NCI-H69 (cell line): ENCODE measurements at places on chromosomes 11 and 22.

GRCh38 chr11:66880496-66881450, 23.9 kb downstream of the LRFN4 start:
- DNase-seq, result peak; percentile 97

DNA sequence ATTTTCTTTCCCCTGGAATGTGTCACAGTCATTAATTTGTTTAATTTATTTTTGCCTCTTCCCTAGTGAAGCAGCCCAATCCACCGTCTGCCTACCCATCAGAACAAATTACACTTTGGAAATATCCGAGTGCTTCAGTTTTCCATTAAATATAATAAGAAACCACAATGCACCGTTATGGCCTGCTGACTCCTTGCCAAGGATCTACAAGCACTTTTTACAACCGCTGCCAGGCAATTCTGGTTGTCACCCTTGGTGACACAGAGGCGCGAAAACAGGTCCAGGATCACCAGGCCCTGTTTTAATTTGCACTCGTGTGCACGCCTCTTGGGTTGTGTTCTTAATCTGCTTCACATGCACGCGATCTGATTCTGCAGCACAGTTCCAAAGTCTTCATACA, 43.9 kb downstream of the KIRREL3 start:
- DNase-seq, result no peak

DNA sequence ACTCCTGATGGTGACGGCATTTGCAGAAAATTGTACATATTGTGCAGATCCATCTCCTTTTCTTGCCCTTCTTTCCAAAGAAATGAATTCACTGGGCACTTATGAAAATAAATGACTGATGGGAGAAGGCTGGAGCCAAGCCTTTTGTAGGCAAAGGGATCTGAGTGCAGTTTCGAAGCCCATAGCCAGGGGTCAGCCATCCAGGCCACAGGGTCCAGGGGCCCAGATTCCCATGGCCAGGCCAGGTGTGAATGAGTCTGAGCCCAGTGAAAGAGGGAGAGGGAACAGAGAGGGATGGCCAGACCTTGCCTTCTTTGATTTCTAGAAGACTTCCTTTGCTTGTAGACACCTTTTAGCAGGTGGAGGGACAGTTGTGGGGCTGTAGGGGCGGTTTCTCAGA, 209.1 kb downstream of the KIRREL3 start:
- no peak for DNase-seq

GRCh38 chr11:29217901-29218300, 798.9 kb downstream of the KCNA4 start:
- no peak for DNase-seq

- no peak for DNase-seq
Measured at GRCh38 chr22:46280063-46280817, 12.4 kb downstream of the TTC38 start.

GRCh38 chr11:4191031-4191571, 96.5 kb downstream of the RRM1 start:
- DNase-seq, result no peak

DNA sequence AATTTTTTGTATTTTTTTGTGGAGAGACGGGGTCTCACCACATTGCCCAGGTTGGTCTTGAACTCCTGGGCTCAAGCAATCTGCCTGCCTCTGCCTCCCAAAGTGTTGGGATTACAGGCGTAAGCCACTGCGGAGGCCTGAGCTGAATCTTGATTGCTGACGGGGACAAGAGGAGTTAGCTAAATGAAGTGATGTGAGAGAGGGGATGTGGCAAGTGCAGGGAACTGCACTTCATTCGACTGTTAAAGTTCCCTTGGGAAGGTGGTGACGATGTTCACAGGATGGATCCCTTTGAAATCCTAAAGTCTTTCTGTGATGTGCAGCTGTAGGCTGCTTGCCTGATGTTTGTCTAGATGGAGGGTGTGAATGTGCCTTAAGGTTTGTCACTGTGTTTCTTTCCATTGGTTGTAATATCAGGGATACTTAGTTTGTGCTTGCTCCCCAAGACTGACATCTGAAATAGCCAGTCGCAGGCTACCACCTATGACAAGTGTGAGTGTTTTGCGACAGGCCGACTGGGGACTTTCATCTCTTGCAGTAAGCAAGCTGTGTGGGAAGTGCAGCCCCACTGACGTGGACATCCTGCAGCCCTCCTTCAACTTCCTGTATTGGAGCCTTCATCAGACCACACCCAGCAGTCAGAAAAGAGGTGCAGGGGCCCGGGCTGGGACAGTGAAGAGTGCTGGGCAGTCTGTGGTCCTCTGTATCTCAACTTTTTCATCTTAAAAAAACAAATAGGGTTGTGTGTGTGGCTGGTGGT, 19.6 kb upstream of the CCDC134 start:
- DNase-seq, result no peak

DNA sequence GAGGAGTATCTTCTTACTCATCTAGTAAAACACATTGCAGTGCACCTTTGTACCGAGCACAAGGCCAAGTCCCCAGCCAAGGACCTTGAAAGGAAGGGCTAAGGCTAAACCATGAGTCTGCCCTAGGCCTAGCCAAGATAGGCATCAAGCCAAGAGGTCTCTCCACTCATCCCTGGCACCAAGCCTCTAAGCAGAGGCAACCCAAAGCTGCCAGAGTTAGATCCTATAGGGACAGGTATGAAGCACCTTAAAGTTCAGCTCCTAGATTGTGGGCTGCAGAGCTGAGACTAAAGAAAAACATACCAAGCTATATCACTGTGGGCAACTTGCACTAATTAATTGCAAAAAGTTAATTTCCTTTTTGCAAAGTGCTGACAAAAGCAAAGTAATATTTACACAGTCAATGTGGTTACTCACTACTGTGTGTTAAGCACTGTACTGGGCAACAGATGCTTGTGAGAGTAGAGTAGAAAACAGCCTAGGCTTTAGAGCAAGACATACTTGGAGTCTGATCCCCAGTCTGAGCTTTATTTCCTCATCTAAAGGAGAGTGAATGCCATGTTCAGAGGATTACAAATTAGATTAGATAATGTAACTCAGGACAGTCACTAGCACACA, 7.2 kb downstream of the COA4 start:
- DNase-seq, result no peak

- DNase-seq, result no peak
Measured at GRCh38 chr11:64536396-64536941, 54.6 kb upstream of the SLC22A12 start.

DNA sequence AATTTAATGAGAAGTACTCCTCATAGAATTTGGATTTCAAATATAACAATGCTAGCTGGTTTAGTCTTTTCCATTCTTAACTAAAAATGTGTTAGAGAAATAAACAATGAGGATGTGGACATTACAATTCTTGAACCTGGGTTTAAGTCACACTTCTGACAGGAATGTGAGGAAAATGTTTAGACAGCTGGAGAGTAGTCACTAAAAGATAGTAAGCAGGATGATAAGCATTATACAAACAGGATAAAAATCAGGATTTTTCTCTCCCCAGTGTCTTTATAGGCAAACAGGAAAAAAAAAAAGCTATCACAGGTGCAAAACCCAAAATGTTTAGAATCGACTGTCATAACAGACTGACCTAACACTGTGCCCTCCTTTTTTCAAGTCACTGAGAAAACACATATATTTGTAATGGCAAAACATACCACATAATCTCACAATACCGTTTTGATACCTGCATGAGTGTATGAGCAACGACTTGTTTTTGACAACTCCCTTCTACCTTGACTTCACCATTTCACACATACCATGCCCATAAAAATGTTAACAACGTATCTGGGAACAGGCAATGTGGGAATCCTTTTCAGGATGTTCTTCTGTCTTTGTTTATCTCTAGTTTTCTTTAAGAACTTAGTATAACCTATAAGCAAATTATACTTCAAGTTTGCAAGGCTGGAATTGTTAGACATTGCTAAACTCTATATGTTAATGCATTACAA, 242.0 kb downstream of the SBF2 start:
- DNase-seq, result no peak

GRCh38 chr22:29867260-29867659, 15.7 kb upstream of the MTMR3 start:
- no peak for DNase-seq

- peak; percentile 68 for DNase-seq
Measured at GRCh38 chr11:109423466-109424190, 1.6 kb downstream of the C11orf87 start.

GRCh38 chr11:115760461-115761320, 256.5 kb upstream of the CADM1 start:
- peak; percentile 72 for DNase-seq

- DNase-seq, result no peak
Measured at GRCh38 chr11:66904981-66905521, 48.2 kb downstream of the LRFN4 start.

- no peak for DNase-seq
Measured at GRCh38 chr22:32804531-32805360, 3.2 kb downstream of the TIMP3 start.

DNA sequence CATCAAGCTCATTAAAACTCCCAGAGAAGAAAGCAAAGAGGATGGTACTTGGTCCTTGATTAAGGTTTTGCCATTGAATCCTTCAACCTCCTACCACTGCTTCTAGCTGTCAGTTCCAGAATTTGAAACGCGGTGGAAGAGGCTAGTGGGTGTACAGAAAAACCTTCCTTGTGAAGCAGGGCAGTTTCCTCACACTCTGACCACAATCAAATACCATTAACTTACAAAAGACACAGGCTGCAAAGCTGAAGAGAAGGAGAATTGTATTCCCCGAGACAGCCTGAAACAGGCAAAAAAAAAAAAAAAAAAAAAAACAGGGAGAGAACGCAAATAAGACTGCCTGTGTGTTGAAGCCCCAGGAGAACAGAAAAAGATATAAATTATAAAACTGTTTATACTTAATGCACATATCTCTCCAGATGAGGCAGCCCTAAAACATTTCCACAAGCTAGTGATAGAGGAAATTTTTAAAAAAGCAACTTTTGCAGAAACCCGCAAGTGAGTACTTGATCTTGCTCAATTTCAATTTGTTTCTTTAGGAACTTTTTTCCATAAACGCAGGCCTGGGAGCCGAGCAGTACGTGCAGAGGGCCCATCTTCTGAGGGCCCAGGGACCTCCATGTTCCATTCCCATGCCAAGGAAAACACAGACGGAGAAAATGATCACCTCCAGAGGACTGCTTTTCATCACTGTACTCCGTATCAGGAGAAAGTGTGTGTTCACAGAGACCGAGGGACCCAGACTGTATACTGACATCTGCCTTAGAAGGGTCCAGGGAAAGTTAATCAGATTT, 218.7 kb upstream of the BLID start:
- DNase-seq, result no peak

GRCh38 chr22:37388538-37388937, 38.7 kb downstream of the ELFN2 start:
- no peak for DNase-seq

GRCh38 chr22:38569181-38569971, 607 bp downstream of the DMC1 start:
- DNase-seq, result peak; percentile 59

DNA sequence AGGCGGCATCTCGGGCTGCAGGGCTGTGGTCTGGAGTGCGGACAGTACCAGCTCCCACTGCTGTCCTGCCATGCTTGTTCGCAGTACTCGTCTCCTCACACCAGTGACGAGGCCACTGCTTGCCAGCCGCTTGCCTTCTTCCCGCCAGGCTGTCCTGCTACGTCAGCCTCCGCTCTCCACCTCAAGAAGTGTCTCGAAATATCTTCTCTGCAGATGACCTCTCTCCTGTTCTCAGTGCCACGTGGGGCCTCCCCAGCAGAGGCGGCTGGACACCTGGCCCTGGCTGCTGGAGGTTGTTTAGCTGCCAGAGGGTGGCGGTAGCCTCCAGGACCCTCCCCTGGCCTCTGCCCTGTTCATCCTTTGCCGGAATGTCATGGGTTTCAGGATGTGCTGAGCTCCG, 3.1 kb upstream of the CCDC188 start:
- no peak for DNase-seq

GRCh38 chr11:10653261-10653660, 40.3 kb downstream of the IRAG1 start:
- no peak for DNase-seq

GRCh38 chr11:66981976-66982578, 7.0 kb downstream of the C11orf86 start:
- DNase-seq, result peak; percentile 98

GRCh38 chr11:110112457-110112856, 19.3 kb downstream of the ZC3H12C start:
- no peak for DNase-seq

DNA sequence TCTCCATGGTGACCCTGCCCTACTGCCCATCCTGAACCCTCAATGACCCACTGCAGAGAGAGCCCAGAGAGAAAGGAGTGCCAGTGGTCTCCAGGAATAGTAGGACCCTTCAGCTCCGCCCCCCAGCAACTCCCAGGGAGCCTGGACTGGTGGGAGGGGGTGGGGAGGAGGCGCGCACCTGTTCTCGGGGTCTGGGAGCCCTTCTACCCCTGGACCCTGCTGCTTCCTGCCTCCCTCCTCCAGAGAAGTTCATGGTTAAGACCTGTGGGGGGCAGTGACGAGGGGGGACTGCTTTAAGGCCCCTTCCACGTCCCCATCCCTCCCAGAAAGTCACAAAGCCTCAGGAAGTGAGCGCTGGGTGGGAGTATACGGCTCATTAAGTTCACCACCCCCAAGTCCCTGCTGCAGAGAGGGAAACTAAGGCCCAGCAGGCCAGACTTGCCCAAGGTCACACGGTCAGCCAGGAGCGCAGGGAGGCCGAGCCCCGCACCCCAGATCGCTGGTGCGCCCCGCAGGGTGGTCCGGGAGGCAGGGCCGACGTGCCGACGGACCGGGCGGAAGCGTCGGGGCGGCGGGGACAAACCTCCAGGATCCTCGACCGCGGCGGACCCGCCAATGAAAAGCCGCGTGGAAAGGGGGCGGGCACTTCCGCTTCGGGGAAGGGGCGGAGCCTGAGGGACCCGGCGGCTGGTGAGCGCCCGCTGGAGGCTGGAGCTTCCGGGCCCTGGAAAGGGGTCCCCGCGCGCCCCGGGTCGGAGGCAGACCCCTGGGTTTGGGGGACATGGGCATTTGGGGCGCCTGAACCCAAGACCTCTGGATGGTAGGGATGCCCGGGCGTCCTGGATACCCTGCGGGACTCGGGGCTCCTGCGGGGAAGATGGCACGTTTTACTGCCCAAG, at the start of the genes NUDT22 and TRPT1:
Gene NUDT22, plus strand, starts transcription at position 667 of the 899 bp plus-strand sequence. CDS start 379 bp downstream, outside the sequence.
Gene TRPT1, minus strand, starts transcription at position 579 of the 899 bp plus-strand sequence. Its CDS starts 326 bp downstream, at position 253.
- peak; percentile 96 for DNase-seq

GRCh38 chr11:112096194-112096593, 9.5 kb downstream of the SDHD start:
- no peak for DNase-seq

DNA sequence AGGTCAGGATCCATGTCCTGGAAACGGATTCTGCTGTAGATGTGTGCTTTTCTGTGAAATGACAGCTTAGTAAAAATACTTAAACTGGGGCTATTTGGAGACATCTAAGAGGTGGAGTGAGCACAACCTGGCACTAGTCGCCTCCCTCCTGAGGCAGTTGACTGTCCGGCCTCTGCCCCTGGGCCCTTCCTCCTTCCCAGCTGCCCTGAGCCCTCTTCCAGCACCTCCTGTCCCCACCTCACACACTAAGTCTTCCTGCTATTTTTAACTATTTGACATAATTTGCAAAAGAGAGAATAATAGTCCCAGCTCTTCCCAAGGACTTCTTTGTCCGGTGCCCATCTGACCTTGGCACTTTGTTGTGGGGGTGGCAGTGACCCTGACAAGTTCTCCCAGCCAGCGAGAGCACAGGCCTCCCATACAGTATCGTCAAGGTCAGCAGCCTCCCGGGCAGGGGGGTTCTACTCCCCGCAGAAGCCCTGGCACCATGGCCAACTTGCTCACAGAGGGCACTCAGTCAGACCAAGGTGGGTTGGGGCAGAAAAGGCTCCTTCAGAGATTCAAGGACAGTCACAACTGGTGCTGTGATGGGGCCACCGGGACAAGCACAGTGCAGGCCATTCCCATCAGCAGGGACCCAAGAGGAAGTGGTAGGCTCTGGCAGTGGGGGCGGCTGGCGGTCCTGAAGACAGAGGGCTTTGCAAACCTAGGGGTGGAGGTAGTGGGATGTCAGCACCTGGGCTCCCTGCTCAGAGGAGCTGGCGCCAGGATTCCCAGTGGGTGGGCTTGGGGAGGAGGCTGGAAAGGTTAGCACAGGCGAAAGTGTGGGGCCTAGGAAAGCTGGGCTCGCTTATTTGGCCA, 5.5 kb upstream of the NEAT1 start:
- DNase-seq, result peak; percentile 82
